ENCODE measurements at places on chromosomes 7 and 10.

GRCh38 chr10:110511734-110512449 is 14.2 kb downstream of the DUSP5 start:
- no peak for DNase-seq

GRCh38 chr10:122128357-122128756 is 139.4 kb downstream of the TACC2 start:
- DNase-seq, result no peak

GRCh38 chr7:44147026-44147991 is 6.2 kb upstream of the MYL7 start:
- DNase-seq, result no peak

DNA sequence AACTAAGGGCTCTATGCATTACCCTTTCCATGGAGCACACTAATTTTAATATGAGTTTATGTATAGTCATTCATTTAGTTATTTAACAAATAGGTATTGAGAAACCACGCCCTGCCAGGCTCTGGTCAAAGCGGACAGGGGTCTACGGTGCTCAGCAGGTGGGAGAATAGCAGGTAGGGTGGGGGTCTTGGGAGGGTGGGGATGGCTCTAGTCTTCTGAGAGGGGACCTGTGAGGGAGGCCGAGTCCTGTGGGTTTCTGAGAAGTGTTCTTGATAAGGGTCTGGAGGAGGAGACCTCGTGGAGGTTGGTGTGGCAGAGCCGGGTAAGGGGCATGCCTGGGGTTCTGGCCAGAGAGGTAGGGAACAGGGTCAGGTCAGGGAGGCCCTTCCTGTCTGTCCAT is 1.1 kb downstream of the WDFY4 start:
- no peak for DNase-seq

GRCh38 chr7:116665332-116665996 is 6.5 kb upstream of the MET start:
- DNase-seq, result no peak

DNA sequence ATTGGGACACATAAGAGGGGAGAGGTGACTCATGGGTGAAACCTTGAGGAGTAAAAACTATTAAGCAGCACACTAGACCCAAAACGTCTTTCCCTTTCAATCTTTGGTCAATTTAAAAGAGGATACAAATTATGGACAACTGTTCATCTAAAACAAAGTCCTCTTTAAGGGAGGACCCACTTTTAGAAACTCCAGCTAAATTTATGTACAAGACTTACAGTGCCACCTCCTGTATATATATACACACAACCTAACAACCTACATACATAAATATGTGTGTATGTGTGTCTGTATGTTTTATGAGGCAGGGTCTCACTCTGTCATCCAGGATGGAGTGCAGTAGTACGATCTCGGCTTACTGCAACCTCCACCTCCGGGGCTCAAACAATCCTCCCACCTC is 18.1 kb upstream of the ZC3HAV1 start:
- DNase-seq, result no peak

GRCh38 chr10:44467090-44467489 is 82.2 kb upstream of the CXCL12 start:
- no peak for DNase-seq

- no peak for DNase-seq
Observed at GRCh38 chr7:121752706-121753105, 120.3 kb upstream of the PTPRZ1 start.

GRCh38 chr7:50679218-50680007 is 103.3 kb downstream of the GRB10 start:
- DNase-seq, result no peak

GRCh38 chr10:7444551-7445121 is 33.8 kb upstream of the SFMBT2 start:
- no peak for DNase-seq

- DNase-seq, result no peak
Observed at GRCh38 chr10:131909929-131910328, 9.1 kb downstream of the PPP2R2D start.

GRCh38 chr10:12333380-12334185 is 15.8 kb upstream of the CAMK1D start:
- DNase-seq, result peak; percentile 54

DNA sequence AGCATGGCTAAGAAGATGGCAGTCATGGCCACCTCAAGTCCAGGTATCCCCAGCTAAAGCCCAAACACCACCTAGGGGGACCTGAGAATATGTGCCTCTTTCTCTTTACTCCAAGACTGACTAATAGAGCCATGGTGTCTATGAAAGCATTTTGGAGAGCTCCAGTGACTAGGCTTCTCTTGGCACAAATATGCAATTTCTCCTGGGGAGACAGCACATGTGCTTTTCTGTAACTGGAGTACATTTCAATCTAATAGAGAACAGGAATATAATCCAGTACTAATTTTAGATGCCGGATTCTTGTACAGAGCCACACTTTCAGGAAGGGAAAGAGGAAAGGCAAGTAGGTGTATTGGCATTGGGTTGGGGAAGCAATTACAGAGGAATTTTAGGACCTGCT is 260.1 kb downstream of the BMPER start:
- no peak for DNase-seq

DNA sequence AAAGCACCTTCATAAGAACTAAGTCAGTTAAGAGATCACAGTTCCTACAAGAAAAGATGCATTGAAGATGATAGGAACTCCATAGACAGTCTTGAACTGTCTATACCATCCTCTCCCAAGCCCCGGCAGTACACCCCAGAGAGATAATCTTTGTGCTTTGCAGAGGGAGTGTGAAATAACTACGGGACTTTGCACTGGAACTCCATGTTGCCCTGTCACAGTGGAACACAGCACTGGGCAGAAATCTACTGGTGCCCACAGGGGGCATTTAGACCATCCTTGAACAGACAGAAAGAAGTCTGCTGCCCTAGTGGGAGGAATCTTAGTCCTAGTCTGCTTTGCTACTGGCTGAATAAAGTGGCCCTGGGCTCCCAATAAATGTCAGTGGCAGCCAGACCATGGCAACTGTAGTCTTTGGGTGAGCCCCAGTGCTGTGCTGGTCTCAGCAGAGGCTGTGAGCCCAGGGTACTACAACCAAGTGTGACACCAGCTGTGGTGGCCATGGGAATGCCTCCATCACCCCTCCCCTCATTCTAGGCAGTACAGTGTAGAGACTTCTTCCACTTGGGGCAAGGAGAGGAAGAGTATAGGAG is 107.7 kb upstream of the TMEM168 start:
- DNase-seq, result no peak

GRCh38 chr10:95513008-95513589 is 48.1 kb downstream of the SORBS1 start:
- DNase-seq, result no peak

DNA sequence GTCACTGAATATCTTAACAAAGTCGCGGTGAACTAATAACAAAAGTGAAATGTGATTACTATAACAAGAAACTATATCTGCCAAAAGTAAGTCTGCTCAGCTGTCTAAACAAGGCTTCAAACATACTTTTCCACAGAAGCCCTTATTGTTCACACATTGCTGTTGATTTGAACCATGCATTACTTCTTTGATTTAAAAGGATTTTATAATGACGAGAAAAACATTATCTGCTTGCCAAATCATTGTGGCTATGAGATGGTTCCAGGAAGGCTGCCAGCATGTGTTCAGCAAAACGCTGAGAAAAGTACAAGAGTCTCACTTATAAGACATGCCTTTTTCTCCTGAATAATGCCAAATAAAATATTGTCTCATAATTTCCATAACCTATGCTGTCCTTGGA is 24.4 kb downstream of the RNF133 start:
- no peak for DNase-seq

DNA sequence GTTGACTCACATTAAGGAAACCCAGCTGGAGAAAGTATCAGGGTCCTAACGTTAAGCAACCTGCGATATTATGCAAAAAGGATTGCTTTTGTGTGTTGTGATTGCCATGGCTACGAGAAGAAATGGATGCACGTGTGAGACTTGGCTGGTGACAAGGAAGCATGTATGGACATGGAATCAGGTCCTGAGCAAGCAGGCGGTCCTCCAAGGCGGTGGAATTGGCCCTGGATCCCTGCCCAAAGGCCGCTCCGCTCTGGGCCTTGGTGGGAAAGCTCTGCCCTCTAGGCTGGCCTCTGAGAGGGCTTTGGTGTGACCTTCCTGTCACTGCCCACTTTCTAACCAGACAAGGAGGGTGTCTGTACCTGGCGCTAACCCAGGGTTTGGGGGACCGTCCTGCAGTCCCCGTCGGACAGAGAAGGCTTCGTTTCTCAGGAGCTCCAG is 192.1 kb downstream of the EBF3 start:
- DNase-seq, result no peak

DNA sequence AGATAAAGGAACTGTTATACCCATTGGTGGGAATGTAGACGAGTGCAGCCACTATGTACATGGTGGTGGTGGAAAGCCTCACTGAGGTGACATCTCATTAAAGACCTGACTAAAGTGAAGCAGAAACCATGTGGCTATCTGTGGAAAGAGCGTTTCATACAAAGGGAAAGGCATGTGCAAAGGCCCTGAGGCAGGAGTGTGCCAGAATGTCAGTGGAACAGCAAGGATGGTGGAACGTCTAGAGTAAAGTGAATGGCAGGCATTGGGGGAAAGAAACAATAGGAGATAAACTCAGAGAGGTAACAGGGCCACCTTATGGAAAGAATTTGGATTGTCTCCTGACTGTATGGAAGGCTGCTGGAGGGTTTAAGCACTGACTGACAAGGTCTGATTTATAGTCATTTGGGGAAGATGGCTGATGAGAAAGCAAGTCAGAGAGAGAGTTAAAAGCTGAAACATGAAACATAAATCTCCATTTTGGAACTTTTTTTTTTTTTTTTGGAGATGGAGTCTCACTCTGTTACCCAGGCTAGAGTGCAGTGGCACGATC is 245.7 kb downstream of the STK31 start:
- no peak for DNase-seq

DNA sequence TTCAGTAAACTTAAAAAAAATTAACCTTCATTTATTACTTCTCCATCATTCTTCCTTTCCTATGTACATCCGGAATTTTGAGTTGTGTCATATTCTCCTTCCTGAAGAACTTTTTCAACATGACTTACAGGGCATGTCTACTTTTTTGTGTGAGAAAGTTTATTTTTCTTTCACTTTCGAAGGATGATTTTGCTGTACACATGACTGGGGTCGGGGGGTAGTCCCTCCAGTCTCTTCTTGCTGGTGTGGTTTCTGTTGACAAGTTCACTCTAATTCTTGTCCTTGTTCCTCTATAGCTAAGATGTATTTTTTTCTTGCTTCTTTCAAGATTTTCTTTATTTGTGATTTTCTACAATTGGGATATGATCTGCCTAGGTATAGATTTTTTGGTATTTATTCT is 55.8 kb downstream of the INPP5A start:
- DNase-seq, result no peak

DNA sequence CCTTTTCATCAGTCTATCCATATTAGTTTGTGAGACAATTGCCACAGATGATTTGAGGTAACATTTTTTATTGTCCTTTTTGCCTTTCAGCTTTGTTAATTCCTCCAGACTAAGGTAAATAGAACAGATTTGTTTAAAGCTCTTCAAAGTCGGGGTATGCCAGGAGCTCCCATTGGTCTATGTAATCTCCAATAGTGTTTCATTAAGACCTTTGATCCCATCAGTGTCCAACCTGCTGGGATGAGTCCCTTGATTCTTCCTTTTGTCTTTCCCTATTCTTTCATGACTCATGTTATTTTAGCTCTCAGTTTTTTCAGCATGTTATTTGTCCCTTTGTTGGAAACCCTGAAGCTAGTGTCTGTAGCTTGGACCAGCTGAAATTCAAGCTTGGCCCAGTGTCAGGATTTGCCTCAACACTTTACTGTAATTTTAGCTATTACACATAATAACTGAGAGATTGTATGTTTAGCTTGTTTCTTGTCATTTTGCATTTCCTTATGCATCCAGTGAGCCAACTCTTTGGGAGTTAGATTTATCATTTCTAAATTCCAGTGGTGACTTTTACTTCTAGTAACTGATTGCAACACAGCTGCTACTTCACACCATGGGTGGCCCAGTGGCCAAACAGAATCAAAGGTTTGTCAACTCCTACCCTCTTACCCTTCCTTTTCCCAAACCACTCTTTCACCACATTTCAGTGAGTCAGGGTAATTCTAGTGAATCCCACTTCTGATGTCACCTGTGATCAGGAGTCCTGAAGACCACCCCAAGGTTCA is 15.3 kb downstream of the AGBL3 start:
- DNase-seq, result no peak

GRCh38 chr7:42090056-42090455 is 147.0 kb downstream of the GLI3 start:
- no peak for DNase-seq

DNA sequence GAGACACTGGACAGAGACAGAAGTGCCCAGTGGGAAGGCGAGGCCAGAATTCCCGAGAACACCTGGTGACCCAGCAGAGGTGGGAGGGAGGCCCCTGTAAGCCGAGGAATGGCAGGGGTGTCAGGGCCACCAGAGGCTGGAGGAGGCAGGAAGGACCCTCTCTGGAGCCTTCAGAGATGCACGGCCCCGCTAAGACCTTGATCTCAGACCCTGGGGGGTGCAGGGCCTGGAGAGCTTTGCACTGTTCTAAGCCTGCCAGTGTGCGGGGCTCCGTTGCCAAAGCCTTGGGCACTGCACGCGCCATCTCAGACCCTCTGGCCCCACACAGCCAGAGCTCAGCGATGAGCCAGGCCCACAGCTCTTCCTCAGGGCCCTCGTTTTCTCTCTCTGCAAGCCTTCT is 557.1 kb downstream of the PTPRN2 start:
- no peak for DNase-seq

DNA sequence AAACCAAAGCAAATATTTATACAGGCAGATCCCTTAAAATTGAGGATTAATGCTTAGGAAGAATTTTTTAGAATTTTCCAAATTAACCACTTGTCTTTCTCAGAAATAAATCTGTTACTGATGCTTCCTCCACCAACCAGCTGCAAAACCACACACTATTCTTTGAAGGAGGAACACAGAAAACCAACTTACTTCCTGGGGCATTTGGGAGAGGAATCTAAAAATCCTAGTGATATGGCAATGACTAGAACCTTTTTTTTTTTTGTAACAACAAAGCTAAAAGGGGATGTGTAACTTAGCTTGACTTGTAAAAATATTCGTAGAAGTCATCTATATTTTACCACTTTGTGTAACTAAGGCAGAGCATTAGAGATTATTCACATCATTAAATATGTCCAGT is 5.1 kb upstream of the TM9SF3 start:
- no peak for DNase-seq

- DNase-seq, result no peak
Observed at GRCh38 chr10:119238577-119238976, 31.2 kb downstream of the GRK5 start.

All from activated CD4-positive, alpha-beta T cell treated with anti-CD3 and anti-CD28 coated beads, Interleukin-2, amount 50 U/mL, for 48 hours (primary cell).